Ascending aorta (tissue), 2 donors: ENCODE measurements at places on chromosomes 2 and 18.

DNA sequence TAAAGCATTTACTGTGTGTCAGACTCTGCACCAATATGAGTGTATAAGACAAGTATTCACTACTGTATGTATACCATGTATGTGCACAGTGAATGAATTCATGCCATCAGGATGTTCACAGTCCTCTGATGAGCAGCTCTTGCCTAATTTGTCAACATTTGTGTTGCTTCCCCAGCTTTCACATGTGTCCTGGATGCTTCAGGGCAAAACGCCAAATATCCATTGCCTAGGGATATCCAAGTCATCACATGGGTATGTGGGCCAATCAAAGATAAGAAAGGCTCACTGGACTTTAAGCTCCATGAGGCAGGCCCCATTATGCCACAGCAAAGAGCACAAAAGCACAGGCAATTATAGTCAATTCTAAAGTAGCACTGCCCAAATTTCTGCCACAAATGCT is 134.2 kb upstream of the CHAC2 start:
- no peaks in the 10 kb centered on the region for H3K4me1 ChIP-seq
- H3K27me3 ChIP-seq, result no peaks in the 10 kb centered on the region
- no peak overlapping the region for H3K4me3 ChIP-seq
- no peaks in the 10 kb centered on the region for H3K36me3 ChIP-seq
- DNase-seq, result no peak
- no peak overlapping the region for H3K27ac ChIP-seq

- H3K4me1 ChIP-seq, result peaks cover 29% of the 10 kb centered on the region
- no peaks in the 10 kb centered on the region for H3K36me3 ChIP-seq
- no peaks in the 10 kb centered on the region for H3K27me3 ChIP-seq
- H3K4me3 ChIP-seq, result no peak overlapping the region
- H3K27ac ChIP-seq, result peak overlapping the region; percentile 7
- DNase-seq, result no peak
Observed at GRCh38 chr18:36446059-36446458, 148.5 kb downstream of the FHOD3 start.

DNA sequence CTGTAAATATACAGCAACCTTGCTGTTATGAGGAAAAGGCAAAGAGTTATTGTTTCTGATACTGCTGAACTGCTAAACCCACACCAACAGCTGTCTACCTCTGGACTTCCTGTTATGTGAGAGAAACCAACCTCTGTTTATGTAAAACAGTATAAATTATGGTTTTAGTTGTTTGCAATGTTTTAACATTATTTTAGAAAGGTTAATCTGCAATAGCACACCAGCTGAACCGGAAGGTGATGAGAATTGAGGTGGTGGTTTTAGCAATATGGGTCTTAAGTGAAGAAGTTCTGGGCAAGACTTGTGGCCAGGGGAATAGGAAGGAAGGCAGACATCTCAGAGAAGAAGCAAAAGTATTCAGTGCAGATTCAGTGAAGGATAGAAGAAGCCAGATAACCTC is 237.8 kb downstream of the PLCL1 start:
- H3K27me3 ChIP-seq, result no peaks in the 10 kb centered on the region
- no peak for DNase-seq
- no peaks in the 10 kb centered on the region for H3K4me1 ChIP-seq
- no peak overlapping the region for H3K4me3 ChIP-seq
- H3K27ac ChIP-seq, result no peak overlapping the region

DNA sequence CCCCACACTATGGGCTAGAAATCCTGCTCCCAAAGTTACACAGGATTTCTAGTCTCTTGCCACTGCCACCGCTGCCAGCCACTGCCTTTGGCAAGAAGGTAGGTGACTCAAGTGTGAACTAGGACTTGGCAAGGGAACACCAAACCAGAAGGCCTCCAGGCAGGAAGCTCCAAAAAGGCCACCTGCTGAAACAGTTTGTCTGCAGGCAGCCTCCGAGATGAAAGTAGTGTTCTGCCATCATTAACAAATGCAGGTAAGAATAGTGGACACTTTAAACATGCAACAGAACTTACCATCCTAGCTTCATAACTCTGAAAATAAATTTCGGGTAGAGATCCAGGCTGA is 3.9 kb downstream of the ANKRD44 start:
- H3K4me1 ChIP-seq, result peaks cover 5% of the 10 kb centered on the region
- no peaks in the 10 kb centered on the region for H3K27me3 ChIP-seq
- DNase-seq, result peak; percentile 88

DNA sequence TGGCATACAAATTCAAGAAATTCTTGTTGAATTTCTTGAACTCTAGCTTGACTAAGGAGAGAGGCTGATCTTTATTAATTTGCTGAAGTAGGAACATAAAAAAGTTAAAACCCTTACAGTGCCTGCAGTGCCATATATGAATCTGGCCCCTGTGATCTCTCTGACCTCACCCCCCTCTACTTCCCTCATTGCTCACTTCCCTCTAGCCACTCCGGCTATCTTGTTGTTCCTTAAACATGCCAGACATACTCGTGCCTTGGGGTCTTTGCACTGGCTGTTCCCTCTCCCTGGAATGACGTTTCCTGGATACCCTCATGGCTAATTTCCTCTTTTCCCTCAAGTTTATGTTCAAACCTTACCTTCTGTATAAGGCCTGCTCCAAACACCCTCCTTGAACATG is 246.3 kb upstream of the SIX2 start:
- no peak for DNase-seq
- peaks cover 3% of the 10 kb centered on the region for H3K4me1 ChIP-seq
- H3K36me3 ChIP-seq, result no peaks in the 10 kb centered on the region

GRCh38 chr18:63708650-63709049 is 5.9 kb downstream of the SERPINB11 start:
- H3K4me3 ChIP-seq, result no peak overlapping the region
- no peaks in the 10 kb centered on the region for H3K36me3 ChIP-seq
- no peaks in the 10 kb centered on the region for H3K27me3 ChIP-seq

DNA sequence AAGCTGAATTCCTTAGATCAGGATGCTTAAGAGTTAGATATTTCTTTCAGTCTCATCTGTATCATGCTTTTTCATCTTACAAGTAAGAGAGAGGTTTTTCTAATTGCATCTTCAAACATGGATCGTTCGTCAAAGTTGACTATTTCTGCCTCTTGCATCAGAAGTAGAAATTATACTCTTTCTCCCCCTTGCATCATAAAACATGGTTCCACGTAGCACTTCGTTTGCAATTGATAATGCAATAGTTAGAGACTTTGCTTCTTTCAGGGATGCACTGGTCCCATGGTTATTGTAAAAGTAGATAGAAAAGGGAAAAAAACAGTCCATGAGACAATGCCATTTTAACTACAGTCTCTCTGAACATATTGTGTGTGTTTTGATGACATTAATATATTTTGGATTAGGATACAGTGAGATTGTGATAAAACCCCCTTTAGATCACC is 75.1 kb upstream of the PARD3B start:
- no peaks in the 10 kb centered on the region for H3K27me3 ChIP-seq
- no peak overlapping the region for H3K27ac ChIP-seq
- H3K36me3 ChIP-seq, result no peaks in the 10 kb centered on the region
- no peak overlapping the region for H3K4me3 ChIP-seq

DNA sequence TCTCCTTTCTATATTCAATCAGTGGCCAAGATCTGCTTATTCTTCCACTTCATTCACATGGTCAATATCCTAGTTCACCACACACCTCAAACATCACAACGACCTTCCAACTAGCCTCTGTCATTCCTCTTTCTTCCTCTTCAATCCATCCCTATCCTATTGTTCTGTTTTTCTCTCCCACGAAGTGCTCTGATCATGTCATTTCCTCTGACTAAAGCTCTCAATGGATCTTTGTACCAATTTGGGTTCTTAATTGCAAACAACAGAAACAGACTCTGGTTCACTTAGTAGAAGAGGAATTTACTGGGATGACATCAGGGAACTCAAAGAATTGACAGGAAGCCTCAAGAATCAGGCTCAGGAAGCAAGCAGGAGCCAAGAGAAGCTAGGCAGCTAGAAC is 23.5 kb downstream of the WNT10A start:
- H3K4me3 ChIP-seq, result no peak overlapping the region
- no peaks in the 10 kb centered on the region for H3K36me3 ChIP-seq
- H3K27me3 ChIP-seq, result no peaks in the 10 kb centered on the region
- DNase-seq, result no peak
- peaks cover 1% of the 10 kb centered on the region for H3K4me1 ChIP-seq

- no peak overlapping the region for H3K4me3 ChIP-seq
- H3K27me3 ChIP-seq, result no peaks in the 10 kb centered on the region
- H3K36me3 ChIP-seq, result no peaks in the 10 kb centered on the region
- DNase-seq, result peak; percentile 19
- H3K4me1 ChIP-seq, result no peaks in the 10 kb centered on the region
Observed at GRCh38 chr2:2646433-2647051, 315.5 kb upstream of the MYT1L start.

- no peak for DNase-seq
- no peak overlapping the region for H3K27ac ChIP-seq
- no peak overlapping the region for H3K4me3 ChIP-seq
- H3K4me1 ChIP-seq, result no peaks in the 10 kb centered on the region
- no peaks in the 10 kb centered on the region for H3K27me3 ChIP-seq
Observed at GRCh38 chr2:16198166-16198912, 258.0 kb downstream of the MYCN start.

GRCh38 chr18:24553571-24554285 is 93.3 kb downstream of the HRH4 start:
- no peaks in the 10 kb centered on the region for H3K4me1 ChIP-seq
- H3K27ac ChIP-seq, result no peak overlapping the region
- no peaks in the 10 kb centered on the region for H3K27me3 ChIP-seq

DNA sequence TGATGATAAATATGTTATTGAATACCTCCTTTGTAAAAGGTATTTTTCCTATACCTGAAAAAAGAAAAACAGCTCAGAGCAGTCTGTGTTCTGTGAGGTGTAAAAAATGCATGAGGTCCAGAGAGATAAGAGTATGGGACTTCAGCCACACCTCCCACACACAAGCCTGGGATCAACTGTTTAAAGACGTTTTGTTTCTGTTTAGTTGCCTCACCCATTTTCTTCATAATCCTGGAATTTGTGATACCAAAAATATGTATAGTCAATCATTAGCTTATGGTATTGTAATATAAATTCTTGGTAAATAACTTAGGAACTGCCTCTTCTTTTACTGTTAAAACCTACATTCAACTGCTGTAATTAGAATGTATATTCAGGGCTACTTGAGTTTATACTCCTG is 1322.9 kb upstream of the TMEFF2 start:
- no peak overlapping the region for H3K4me3 ChIP-seq
- no peaks in the 10 kb centered on the region for H3K27me3 ChIP-seq
- no peak for DNase-seq

GRCh38 chr18:2917259-2918047 is 70.6 kb downstream of the EMILIN2 start:
- H3K27ac ChIP-seq, result peak overlapping the region; percentile 22
- DNase-seq, result no peak
- H3K4me1 ChIP-seq, result no peaks in the 10 kb centered on the region

DNA sequence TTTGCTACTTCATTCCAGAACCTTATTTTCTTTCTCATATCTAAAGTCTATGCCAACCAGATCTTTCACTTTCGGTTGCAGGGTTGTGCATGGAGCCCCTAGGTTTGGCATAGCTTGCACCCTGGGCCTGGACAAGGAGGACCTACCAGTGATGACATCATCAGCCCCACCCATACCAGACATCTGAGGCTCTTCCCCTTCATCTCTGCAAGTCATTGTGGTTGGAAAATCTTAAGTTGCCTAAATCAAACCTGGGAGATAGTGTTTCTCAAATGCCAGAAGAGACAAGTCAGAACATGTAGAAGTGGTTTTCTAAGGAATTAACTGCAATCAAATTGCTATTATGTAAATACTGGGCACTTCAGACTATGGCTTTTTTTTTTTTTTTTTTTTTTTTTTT is 363.3 kb downstream of the ZNF516 start:
- no peak overlapping the region for H3K27ac ChIP-seq
- no peak overlapping the region for H3K4me3 ChIP-seq
- no peaks in the 10 kb centered on the region for H3K4me1 ChIP-seq
- DNase-seq, result no peak
- H3K27me3 ChIP-seq, result no peaks in the 10 kb centered on the region
- no peaks in the 10 kb centered on the region for H3K36me3 ChIP-seq

DNA sequence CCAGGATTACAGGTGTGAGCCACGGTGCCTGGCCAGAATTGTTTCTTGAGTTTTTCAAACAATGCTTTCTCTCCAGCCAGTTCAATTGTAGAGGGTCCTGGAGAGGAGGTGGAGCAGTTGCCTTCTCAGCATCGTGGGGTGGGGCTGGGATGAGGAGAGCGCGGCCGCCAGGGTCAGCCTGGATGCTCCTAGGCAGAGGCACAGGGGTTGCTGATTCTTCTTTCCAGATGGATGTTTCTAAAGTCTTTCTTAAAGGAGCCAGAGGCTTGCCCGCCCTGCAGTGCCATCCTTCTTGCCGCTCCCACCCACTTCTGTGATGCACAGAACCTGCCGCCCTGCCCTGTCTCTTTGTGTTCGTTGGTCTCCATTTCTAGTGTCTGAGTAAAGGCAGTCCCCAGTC is 61.1 kb downstream of the AGAP1 start:
- no peaks in the 10 kb centered on the region for H3K27me3 ChIP-seq
- H3K36me3 ChIP-seq, result no peaks in the 10 kb centered on the region
- no peak for DNase-seq

- DNase-seq, result no peak
- no peak overlapping the region for H3K27ac ChIP-seq
- H3K4me3 ChIP-seq, result no peak overlapping the region
- no peaks in the 10 kb centered on the region for H3K36me3 ChIP-seq
Observed at GRCh38 chr2:25030702-25031101, 11.2 kb upstream of the EFR3B start.

- no peak overlapping the region for H3K4me3 ChIP-seq
- DNase-seq, result no peak
- H3K4me1 ChIP-seq, result no peaks in the 10 kb centered on the region
- H3K27ac ChIP-seq, result no peak overlapping the region
- H3K36me3 ChIP-seq, result no peaks in the 10 kb centered on the region
- H3K27me3 ChIP-seq, result no peaks in the 10 kb centered on the region
Observed at GRCh38 chr2:150142561-150142960, 344.9 kb downstream of the RND3 start.

GRCh38 chr2:84947010-84947593 is 23.9 kb upstream of the KCMF1 start:
- no peaks in the 10 kb centered on the region for H3K4me1 ChIP-seq
- DNase-seq, result no peak
- H3K27me3 ChIP-seq, result no peaks in the 10 kb centered on the region
- no peak overlapping the region for H3K4me3 ChIP-seq
- H3K36me3 ChIP-seq, result no peaks in the 10 kb centered on the region

DNA sequence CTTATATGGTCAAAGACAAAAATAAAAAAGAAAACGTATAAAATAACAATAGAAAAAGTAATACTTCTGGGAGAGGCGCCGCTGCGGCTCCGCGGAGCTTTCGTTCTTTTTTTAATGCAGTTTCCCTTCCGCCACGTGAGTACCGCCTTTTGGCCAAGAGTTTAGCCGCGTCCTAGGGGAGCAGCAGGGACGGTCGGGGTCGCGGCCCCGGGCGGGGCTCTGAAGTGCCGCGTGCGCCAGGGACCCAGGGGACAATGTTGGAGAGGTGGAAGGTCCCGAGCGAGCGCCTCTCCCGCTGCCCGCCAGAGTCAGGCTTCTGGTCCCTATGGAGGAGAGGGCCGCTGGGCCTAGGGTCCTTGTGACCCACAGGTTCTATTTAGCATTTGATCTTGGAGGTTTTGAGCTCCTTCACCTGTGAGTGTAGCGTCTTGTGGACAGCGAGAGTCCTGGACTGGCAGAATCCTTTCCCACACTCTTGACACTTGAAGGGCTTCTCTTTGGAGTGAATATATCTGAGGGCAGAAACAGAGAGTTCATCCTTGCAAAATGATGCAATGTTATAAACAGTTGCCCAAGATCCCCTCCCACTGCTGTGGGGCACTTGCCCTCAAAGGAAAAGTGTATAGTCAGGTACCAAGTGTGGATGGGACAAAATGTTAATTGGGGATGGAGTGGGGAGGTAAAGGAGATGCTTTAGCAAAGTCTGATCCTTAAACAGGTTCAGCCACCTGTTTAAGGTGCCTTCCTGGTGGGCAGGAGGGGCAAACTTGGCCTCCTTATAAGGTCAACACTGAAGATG is 6.3 kb downstream of the OSR1 start:
- H3K27me3 ChIP-seq, result no peaks in the 10 kb centered on the region
- H3K4me1 ChIP-seq, result peaks cover 15% of the 10 kb centered on the region
- H3K27ac ChIP-seq, result peak overlapping the region; percentile 96
- H3K4me3 ChIP-seq, result peak overlapping the region; percentile 18
